MV-4-11 (cell line): ENCODE measurements at places on chromosomes 16 and 17.

DNA sequence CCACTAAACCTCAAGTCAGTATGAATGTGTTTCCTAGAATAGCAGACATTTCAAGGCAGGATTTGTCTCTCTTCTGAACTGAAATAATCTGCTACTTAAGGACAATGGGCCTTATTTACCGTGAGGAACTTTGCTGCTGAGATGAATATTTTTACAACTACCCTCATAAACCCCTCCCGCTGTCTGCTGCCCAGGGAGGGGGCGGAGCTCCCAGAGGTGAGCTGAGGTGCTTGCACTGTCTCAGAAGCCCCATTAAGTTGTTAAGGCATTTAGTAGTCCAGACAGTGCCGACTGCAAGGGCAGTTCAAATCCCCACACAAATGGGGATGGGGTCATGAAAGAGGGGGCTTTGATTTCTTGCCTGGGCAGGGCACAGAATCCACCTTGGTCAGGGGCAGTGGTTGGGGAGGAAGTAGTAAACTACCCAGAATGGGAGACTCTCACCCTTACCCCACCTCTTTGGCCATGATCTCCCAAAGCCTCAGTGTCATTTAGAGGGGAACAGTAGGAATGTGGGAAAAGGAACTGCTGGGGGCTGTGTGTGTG, 19.2 kb downstream of the HNF1B start:
- no peak for DNase-seq

DNA sequence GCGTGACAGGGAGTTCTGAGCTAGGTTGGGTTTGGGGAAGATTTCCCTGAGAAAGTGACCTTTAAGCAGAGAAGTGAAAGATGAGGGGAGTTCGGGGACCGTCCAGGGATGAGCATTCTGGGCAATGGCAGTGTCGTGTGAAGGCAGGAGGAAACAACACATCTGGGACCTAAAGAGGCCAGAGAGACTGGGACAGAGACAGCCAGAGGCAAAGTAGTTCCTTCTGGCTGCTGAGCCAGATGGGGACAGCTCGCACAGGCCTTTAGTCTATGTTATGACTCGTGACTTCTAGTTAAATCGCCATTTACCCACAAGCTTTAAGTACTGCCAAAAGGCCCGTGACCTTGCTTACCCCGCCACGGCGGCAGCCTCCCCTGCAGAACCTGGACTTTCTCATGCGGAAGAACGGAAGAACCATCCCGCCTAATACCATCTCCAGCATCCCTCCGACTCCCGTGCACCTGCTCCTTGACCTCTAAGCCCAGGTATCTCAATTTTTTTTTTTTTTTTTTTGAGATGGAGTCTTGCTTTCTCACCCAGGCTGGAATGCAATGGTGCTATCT, 8.5 kb upstream of the MED11 start:
- DNase-seq = peak; percentile 30

GRCh38 chr16:86466696-86467406, 43.5 kb upstream of the FOXF1 start:
- DNase-seq = no peak

DNA sequence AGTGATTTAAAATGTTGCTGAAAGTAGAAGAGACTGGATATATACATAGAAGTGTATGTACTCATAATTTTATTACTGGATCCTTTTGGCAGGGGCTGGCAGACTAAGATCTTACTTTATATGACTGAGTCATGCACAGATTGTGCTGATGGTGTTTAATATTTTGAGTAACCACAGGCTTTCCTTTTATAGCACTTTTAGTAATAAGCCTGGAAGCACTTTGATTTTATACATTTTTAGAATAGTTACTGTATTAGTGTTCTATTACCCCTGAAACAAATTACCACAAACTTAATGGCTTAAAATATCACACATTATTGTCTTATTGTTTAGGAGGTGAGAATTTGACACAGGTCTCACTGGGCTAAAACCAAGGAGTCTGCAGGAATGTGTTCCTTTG, 113.4 kb upstream of the CDH8 start:
- DNase-seq = no peak

DNA sequence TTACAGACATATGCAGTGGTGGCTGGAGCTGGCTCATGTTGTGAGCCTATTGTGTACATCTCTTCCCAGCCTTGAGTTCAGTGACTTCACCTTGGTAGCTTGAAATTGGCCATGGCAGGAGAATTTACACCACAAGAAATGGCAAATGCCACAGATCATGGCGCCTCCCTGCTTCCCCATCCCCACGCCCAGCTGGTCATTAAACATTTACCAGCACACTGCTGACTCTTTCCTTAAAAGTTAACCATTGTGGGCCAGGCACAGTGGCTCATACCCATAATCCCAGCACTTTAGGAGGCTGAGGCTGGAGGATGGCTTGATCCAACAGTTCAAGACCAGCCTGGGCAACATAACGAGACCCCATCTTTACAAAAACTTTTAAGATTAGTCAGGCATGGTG, 22.6 kb upstream of the ITGB4 start:
- DNase-seq = no peak

DNA sequence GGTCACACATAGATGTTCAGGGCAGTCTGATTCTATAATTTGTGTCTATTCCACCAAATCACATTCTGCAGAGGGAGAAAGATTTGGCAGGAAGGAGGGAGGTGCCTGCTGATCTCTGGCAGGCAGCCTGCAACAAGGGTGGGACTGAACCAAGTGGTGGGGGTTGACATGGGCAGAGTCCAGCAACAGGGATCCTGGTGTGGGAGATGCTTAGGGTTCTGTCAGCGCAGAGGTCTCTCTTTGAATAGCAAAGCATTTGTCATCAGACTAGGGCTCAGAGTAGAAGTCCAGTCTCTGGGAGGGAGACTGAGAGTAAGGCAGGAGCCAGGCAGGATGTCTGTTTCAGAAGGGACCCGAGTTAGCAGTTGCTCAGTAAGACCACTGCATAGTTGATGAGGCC, 94.6 kb downstream of the UTP18 start:
- no peak for DNase-seq

- peak; percentile 80 for DNase-seq
These were observed 172.0 kb upstream of the CHMP6 start for GRCh38 chr17:80819422-80820164.

- no peak for DNase-seq
These were observed at the start of gene C16orf78 for GRCh38 chr16:49373504-49373903. Gene C16orf78, plus strand, starts transcription at chr16:49373804. Its CDS starts 136 bp downstream, at chr16:49373940.

GRCh38 chr17:68783861-68784260, 171.3 kb downstream of the ABCA8 start:
- DNase-seq = no peak

DNA sequence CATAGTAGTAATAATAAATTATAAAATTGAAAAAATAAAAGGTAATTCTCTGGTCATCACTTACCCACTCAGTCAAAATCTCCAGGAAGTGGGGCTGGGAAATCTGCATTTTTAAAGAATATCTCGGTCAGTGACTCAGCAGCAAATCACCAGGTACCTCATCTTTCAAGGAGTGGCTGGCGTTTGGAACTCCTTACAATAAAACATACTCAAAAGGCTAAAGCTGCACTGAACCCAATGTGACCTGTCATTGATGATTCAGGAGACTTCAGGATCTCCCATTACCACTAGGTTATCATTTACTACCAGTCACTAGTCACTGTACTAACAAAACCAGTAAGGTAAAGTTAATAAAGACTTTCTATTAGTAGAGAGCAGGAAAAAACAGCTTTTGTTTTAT, 21.5 kb upstream of the RFFL start:
- no peak for DNase-seq
